Memory B cell (primary cell): ENCODE measurements at places on chromosomes 4 and X.

GRCh38 chr4:13137390-13137789 lies 346.8 kb downstream of the RAB28 start:
- no peak for DNase-seq

- no peak for DNase-seq
These were observed 48.1 kb upstream of the DHRSX start for GRCh38 chrX:2548711-2549423.

DNA sequence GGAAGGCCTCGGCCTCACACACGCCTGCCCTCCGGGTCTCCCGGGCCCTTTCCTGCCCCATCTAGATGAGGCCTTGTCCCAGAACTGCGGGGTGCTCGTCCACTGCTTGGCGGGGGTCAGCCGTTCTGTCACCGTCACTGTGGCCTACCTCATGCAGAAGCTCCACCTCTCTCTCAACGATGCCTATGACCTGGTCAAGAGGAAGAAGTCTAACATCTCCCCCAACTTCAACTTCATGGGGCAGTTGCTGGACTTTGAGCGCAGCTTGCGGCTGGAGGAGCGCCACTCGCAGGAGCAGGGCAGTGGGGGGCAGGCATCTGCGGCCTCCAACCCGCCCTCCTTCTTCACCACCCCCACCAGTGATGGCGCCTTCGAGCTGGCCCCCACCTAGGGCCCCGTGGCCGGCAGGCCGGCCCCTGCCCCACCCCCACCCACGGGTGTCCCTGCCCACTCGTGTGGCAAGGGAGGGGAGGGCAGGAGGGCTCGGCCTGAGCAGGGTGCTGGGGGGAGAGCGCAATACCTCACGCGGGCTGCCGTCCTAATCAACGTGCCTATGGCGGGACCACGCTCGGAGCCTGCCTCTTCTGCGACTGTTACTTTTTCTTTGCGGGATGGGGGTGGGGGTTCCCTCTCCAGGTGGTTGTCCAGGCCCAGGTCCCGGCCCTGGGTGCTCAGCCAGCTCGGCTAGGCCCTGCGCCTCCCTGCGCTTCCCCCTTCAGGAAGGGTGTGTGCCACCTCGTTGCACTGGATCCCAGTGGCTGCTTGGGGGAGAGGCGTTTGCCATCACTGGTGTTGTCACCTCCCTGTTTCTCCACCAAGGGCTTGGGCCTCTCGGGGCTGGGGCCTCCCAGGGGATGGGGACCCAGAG lies 3.1 kb downstream of the DUSP9 start:
- DNase-seq = no peak

- DNase-seq = no peak
These were observed 124.5 kb downstream of the DMD start for GRCh38 chrX:33086886-33087285.

- DNase-seq = no peak
These were observed 46.7 kb downstream of the KCNIP4 start for GRCh38 chr4:21901831-21902230.

DNA sequence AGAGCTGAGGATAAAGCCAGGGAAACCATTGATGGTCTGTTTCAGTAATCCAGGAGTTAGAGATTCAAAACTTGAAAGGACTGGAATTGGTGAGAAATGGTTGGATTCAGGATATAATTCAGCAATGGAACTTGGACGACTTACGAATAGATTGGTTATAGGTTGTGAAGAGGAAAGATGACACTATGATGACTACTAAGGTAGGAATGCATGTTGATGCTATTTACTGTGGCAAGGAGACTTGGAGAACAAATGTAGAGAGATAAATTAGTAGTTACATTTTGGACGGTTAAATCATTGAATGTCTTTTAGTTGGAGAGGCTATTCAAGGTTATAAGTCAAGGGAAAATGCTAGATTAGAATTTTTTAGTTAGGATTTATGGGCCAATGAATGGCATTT lies 365.4 kb upstream of the TECRL start:
- no peak for DNase-seq

DNA sequence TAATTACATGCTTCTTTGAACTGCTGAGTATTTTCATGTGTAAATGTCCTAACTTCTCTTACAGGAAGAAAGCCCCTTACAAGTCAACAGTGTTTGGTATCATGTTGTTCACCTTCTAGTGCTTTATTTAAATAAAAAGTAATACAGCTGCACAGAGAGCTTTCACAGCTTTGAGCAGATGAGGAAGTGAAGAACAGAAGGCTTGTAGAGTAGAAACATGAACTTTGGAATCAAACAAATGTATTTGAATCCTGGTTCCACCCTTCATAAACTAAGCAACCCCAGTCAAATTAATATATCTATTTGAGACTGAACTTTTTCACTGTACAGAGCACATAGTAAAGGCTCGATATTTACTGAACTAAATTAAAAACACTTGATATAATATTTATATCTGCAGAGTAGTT lies 120.5 kb downstream of the CAMK2D start:
- DNase-seq = no peak

DNA sequence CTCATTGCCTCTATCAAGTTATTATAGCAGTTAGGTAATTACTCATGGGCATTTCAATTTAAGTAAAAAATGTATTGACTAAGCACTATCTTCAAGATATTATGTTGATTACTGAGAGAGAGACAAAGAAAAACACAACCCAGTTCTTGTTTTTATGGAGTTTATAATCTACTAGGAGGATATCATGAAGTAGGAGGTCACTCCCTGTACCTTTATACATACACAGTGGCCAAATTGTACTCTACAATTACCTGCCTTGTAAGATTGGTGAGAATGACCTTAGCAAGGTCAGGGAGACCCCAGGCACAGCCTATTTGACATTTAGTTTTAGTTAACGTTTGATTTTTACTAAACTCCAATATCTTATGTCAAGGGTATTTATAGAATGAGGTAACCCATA lies 5.5 kb downstream of the HPGD start:
- no peak for DNase-seq

GRCh38 chr4:151417164-151417571 lies 8.2 kb downstream of the FHIP1A start:
- DNase-seq = no peak

DNA sequence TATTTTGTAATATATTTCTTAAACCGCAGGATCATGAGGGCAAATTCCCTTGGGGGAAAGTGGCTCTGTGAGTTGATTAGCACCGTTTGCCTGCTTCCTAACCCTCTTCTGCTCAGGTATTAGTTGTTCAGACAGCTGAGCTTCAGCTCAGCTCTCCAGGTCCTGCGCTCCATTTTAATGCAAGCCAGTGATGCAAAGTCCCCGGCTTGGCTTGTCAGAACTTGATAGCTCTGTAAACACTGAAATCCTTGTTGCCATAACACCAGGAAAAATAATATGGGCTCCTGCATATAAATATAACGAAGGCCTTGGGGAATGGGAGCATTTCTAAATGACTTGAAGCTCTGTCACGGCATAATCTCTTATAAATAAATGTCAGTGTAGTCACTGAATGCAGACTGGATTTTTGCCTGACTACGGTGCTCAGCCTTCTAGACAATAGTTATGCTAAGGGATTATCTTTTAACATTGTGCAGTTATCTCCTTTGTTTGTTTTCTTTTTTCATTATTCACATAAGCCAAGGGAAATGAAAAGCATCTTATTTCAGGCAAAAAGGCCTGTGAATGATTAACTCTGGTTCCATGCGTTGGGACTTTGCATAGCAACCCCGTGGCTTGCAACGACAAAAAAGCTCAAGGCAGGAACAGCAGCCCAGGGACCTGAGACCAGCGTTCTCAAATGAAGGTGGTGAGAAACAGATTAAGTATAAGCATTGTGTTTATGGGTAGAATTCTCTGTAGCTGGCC lies 253.2 kb downstream of the SPRY1 start:
- no peak for DNase-seq

- DNase-seq = no peak
These were observed 10.7 kb downstream of the PWWP3B start for GRCh38 chrX:106178826-106179225.

DNA sequence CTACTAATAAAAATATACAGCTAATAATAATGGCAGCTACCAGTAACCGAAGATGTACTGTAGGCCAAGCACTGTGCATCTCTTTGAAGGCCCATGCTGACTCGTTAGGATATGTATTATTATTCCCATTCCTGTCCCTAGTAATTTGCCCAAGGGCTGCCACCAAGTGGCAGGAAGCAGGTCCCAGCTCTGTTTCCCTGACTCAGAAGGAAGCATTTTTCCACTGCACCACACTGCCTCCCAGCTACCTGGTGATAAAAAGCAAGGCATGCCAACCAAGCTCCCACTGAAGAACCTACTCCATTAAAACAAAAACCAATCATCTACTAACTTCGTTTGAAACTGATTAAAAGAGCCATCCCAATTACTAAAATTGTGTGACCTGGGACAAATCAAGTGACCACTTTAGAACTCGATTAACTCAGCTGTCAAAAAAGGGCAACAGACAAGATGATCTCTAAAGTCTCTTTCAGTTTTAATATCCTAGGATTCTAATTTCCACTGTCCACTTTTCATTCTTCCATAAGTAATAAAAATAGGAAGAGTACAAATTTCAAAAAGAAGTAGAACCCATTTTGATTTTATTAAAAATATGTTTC lies 24.3 kb upstream of the PGM2 start:
- DNase-seq = no peak

DNA sequence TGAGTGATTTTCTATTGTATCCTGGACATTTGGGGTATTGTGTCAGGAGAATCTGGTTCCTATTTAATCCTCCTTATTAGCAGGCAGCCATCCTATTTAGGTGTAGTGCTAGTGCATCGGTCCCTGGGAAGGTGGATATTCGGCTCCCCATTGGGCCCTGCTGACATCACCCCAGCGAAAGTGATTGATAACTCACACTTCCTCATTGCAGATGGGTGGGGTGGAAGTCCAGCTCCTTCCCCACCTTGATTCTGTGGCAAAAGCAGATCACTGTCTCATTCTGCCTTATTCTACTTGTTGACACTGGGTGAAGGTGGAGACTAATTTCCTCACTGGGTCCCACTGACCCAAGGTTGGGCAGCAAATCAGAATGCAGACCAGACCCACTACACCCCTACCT lies 23.2 kb upstream of the BRS3 start:
- no peak for DNase-seq

- no peak for DNase-seq
These were observed 13.0 kb upstream of the CXCL2 start for GRCh38 chr4:74111990-74112389.

- DNase-seq = no peak
These were observed 97.8 kb downstream of the DOCK11 start for GRCh38 chrX:118593407-118593806.

DNA sequence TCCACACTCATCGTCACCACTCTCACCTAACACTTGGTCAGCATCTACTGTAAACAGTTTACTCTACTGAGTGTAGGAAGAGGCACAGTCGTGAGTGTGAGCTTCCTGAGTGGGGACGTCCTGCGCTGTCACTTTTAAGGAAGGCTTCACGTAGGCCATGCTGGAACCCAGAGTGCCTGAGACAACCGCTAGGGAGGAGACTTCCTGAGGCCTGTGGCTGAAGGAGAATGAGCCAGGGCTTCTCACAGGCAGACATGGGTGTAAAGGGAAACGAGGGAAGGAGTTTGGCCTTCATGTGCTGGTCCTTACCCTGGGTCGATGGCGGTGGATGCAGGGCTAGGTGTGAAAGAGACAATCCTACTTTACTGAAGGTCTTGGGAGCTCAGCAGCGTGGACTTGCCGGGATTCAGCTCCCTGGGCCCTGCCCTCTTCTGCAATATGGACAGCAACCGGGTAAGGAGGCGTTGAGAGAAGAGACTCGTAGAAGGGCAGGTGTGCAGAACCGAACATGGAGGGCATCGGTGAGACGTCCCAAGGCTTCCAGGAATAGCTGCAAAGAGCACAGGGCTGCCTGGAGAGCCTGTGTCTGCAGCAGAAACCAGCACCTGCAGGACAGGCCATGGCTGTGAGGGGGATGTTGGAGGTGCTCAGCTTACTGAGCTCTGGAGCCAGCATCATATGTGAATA lies 48.7 kb upstream of the TLR3 start:
- DNase-seq = no peak

DNA sequence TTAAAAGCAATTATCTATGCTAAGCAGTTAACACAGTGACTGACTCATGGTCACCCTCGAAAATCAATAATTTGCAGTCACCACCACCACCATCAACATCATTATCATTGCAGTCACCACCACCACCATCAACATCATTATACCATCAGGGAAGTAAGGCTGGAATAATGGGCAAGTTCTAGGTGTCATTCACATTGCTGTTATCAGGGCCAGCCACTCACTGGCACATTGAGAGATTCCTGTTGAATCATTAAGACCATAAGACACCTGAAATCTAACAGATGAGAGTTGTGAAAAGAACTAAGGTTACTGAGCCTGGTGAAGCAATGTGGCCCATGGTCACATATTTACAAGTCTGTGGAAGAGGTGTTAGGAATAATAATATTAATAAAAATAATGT lies 247.7 kb upstream of the BOD1L1 start:
- no peak for DNase-seq

GRCh38 chr4:159177265-159178150 lies 74.6 kb downstream of the RAPGEF2 start:
- DNase-seq = peak; percentile 9

DNA sequence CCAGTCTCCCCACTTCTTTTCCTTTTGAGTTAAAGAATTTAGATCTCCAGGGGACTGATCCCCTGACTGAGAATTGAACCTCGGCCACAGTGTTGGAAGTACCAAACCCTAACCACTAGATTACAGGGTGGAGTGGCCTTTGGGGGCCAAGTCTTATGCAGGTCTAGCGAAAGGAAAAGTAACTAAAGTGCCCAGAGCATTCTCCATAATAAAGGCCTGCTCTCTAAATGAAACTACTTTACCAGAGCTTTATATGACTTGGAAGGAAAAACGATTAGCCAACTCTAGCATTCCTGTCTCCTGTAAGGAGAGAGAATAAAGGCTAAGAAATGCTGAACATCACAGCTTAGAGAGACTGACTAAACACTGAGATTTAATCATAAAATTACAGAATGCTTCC lies 788.0 kb downstream of the C4orf33 start:
- DNase-seq = no peak
